ENCODE measurements at places on chromosomes 13 and 19. TPM values are rescaled to one million over a fixed set of nuclear protein-coding genes. Genes with fewer than 3 reads are reported as not detected.
A peak's percentile ranks its signal among the peaks of the same experiment; 100 is the strongest.

FUT2 gene
- not detected for total RNA-seq

- no peak overlapping the region for H3K4me3 ChIP-seq
- no peak for DNase-seq
- H3K27ac ChIP-seq: no peak overlapping the region
- peaks cover 20% of the 10 kb centered on the region for H3K36me3 ChIP-seq
- no peaks in the 10 kb centered on the region for H3K4me1 ChIP-seq
- no peaks in the 10 kb centered on the region for H3K27me3 ChIP-seq
These were observed 68.1 kb downstream of the SIPA1L3 start for GRCh38 chr19:37975071-37975470.

SIGLEC10 gene
- 0.48 TPM for total RNA-seq

DNA sequence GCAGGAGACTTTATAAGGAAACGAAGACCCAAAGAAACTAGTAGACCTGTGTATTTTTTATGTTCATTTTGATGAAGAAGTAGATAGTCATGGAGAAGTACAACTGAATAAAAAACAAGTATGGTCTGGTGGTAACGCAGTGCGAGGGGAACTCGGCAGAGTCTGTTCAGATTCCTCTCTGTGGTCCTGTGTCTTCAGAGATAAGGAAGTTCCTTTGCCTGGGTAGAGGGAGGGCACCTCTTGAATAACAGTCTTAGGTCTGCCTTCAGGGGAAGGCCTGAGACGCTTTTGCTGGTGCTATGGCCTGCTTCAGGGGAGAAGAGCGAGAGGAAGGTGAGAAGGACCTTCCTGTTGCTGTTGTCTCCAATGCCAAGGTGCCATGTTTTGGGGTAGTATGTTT, 25.9 kb upstream of the SLC46A3 start:
- no peak for DNase-seq
- peaks cover 2% of the 10 kb centered on the region for H3K27me3 ChIP-seq
- H3K4me1 ChIP-seq: no peaks in the 10 kb centered on the region
- H3K4me3 ChIP-seq: no peak overlapping the region
- H3K27ac ChIP-seq: no peak overlapping the region
- H3K36me3 ChIP-seq: no peaks in the 10 kb centered on the region

DNA sequence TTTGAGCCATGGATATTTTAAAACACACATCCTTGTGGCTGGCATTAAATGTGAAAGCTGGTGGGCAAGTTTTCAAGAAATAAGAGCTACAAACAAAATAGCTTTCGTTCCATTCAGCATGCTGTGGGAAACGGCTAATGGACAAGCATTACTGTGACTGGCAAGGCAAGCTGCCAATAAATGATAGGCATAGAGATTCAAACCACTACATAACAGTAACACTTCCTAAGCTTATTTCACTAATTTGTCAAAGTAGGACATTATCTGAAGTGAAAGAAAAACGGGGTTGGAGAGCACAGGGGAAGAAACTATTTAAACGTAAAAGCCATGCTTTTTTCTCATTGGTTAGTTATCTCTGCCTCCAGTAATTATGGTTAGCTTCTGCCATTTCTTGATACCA, 26.0 kb downstream of the OBI1 start:
- no peak for DNase-seq
- H3K36me3 ChIP-seq: peaks cover 81% of the 10 kb centered on the region
- H3K27ac ChIP-seq: no peak overlapping the region
- H3K4me3 ChIP-seq: no peak overlapping the region
- no peaks in the 10 kb centered on the region for H3K4me1 ChIP-seq
- H3K27me3 ChIP-seq: no peaks in the 10 kb centered on the region

DNA sequence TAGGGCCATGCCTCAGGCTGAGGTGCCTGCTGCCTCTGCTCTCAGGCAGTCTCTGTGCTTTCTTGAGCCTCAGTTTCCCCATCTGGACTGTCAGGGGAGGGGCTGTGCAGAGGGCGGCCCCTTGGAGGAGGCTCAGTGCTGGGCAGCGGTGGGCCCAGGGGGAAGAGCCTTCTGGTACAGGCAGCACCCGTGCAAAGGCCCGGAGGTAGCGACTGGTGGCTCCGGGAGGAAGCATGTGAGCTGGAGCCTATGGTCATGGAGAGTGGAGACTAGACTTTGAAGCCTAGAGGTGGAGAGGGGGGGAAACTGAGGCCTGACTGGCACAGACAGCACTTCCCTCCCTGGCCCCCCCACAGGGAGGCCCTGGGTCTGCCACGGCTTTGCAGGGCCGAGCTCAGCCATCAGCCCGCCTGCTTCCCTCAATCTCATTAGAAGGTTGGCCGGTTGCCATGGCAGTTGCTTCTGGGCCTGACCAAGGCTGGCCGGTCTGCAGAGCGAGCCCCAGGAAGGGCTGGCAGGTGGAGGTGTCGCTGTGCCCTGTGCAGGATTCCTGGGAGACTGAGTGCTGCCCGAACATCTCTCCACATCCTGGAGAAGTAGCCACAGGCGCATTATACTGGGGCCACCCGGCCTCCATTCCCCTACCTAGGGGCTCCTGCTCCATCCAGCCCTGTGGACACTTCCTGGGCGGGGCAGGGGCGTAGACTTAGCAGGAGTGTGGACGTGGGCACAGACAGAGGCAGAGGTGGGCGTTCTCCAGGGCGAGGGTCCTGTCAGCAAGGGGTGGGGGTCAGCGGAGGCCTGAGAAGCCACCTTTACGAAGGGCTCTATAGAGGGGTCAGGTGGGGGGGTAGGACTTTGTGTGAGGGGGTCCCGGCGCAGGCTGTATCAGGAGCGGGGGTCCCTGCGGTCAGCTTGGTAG, 53.2 kb downstream of the CRTC1 start:
- H3K27me3 ChIP-seq: no peaks in the 10 kb centered on the region
- no peak overlapping the region for H3K27ac ChIP-seq
- no peaks in the 10 kb centered on the region for H3K4me1 ChIP-seq
- no peak for DNase-seq
- no peaks in the 10 kb centered on the region for H3K36me3 ChIP-seq

DNA sequence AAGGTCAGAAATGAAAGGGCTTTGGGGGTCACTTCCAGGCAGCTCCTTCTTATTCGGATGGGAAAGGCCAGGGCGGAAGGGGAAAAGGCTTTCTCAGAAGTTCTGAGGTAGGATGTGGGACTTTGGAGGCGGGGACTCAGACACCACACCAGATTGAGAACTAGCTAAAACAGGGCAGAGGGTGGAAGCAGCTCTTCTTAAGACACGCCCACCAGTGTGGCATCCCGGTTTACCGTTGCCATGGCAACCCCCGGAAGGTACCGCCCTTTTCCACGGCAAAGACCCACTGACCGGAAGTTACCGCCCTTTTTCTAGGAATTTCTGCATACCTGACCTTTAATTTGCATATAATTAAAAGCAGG, 3.8 kb upstream of the LILRA5 start:
- no peaks in the 10 kb centered on the region for H3K36me3 ChIP-seq
- H3K4me1 ChIP-seq: no peaks in the 10 kb centered on the region
- H3K27ac ChIP-seq: no peak overlapping the region
- DNase-seq: no peak
- H3K27me3 ChIP-seq: peaks cover 13% of the 10 kb centered on the region
- H3K4me3 ChIP-seq: no peak overlapping the region

- no peak overlapping the region for H3K27ac ChIP-seq
- H3K36me3 ChIP-seq: no peaks in the 10 kb centered on the region
These were observed 48.7 kb upstream of the PTPRS start for GRCh38 chr19:5389353-5389752.

DNA sequence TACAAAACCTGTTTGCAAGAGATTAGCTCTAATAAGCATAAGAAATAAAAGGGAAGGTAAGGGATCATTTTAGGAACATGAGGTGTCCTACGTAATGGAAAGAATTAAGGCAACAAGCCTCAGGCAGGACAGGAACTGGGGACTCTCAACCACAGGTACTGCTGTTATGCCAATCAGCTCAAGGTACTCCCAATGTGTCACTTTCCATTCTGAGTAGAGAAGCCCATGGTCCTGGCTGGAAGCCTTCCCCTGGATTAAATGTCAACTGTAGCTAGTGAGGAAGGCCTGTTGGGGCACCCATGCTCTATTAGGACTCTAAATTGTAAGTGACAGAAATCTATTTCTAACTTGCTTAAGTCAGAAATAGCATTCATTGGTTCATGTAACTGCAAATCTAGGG, 134.6 kb downstream of the DPF1 start:
- no peak overlapping the region for H3K27ac ChIP-seq
- peaks cover 4% of the 10 kb centered on the region for H3K36me3 ChIP-seq
- no peak for DNase-seq
- H3K27me3 ChIP-seq: no peaks in the 10 kb centered on the region
- H3K4me3 ChIP-seq: no peak overlapping the region
- no peaks in the 10 kb centered on the region for H3K4me1 ChIP-seq

- no peak overlapping the region for H3K27ac ChIP-seq
- H3K4me3 ChIP-seq: no peak overlapping the region
- H3K27me3 ChIP-seq: peaks cover 3% of the 10 kb centered on the region
- peaks cover 11% of the 10 kb centered on the region for H3K4me1 ChIP-seq
- no peaks in the 10 kb centered on the region for H3K36me3 ChIP-seq
- peak; percentile 10 for DNase-seq
These were observed 108.9 kb downstream of the DNAJC15 start for GRCh38 chr13:43132257-43132656.

- H3K27ac ChIP-seq: peak overlapping the region; percentile 75
- DNase-seq: peak; percentile 27
- no peaks in the 10 kb centered on the region for H3K27me3 ChIP-seq
- H3K4me1 ChIP-seq: peaks cover 83% of the 10 kb centered on the region
These were observed 103.5 kb downstream of the FOXO1 start for GRCh38 chr13:40562975-40563349.

DNA sequence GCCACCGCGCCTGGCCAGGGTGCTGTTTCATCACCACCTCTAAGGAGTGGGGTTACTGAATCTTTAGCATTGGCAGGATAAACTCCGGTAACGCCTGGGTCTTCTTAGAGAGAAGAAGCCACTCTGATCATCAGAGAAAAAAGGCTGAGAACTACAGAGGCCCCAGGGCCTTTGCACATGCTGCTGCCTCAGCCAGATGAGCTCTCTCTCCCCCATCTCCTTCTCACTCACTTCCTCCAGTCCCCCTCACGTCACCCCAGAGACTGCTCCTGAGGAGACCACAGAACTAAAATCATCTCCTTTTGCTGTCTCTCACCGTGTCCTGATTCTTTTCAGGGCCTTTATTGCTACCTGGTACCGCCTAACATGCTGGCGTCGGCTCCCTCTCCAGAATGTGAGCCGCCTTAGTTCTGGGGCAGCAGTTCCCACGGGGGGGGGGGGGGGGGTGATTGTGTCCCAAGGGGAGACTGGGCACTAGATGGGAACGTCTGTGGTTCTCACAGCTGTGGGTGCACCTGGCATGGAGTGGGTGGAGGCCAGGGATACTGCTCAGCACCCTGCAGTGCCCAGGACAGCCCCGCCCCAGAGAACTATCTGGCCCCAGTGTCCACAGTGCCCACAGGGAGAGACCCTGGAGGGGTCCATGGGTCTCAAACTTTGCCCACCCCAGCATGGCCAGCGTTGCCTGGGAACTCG, 5.1 kb upstream of the DIRAS1 start:
- peaks cover 17% of the 10 kb centered on the region for H3K27me3 ChIP-seq
- H3K27ac ChIP-seq: no peak overlapping the region
- no peak for DNase-seq
- H3K4me3 ChIP-seq: no peak overlapping the region
- no peaks in the 10 kb centered on the region for H3K36me3 ChIP-seq
- no peaks in the 10 kb centered on the region for H3K4me1 ChIP-seq

DNA sequence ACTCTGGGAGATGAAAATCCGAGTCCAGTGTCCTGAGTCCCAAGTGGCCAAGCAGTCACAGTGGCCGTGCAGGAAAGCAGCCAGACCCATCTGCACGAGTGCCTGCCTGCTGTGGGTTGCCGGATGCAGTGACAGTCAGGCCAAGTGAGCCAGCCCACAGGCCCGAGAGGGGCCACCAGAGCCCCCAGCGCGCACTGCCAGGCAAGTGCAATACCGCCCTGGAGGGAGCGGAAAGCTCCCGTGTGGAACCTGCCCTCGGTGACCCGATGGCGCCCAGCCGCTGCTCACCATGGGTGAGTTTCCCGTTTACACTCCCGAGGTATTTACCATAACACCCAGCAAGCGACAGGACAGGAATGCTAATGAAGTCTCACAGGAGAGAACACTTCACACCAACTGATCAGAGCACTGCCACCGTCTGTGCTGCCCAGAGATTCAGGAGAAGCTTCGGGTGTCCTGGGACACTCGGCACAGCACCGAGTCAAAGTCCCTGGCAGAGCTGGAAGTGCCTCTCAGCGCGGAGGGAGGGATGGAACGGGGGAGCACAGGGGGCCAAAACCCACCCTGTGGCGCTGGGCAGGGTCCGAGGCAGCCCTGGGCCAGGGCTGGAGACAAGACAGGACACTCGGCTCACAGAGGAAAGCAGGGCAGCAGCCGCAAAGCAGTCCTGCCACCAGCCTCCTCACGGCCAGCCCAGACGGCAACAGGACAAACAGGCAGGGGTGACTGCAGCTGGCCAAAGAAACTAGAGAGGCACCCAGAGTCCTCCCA, 21.3 kb upstream of the TINCR start:
- no peak overlapping the region for H3K4me3 ChIP-seq
- H3K27me3 ChIP-seq: no peaks in the 10 kb centered on the region
- H3K27ac ChIP-seq: no peak overlapping the region
- no peak for DNase-seq
- H3K36me3 ChIP-seq: peaks cover 62% of the 10 kb centered on the region

DNA sequence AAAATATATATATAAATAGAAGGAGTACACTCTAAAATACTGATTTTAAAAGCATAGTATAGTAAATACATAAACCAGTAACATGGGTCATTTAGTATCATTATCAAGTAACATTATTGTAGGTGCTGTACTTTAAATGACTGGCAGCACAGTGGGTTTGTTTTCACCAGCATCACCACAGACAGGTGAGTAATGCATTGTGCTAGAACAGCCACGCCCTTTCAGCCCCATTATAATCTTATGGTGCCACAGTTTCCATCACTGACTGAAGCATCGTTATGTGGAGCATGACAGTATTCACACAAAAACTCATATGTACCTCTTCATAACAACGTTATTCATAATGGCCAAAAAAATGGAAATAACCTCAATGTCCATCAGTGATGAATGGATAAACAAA, 88.3 kb downstream of the DHRS12 start:
- H3K4me1 ChIP-seq: no peaks in the 10 kb centered on the region
- no peak overlapping the region for H3K4me3 ChIP-seq
- DNase-seq: peak; percentile 29

DNA sequence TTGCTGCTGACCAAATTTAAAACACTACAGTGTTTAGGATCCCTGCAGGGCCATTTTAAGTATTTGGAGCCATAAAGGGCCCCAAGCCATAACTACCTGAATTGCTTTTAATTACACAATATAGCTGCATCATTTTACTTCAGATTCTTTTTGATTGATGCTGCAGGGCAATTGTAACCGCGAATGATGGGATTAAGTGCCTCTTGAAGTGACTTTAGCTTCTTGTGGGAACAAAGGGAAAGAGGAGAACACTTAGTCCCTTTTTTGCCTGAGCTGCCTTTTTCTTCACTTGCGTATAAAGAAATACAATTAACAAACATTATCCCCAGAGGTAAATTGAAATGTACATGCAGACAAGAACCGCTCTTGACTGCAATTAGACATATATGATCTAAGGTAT, 228.5 kb downstream of the ZIC5 start:
- no peak overlapping the region for H3K27ac ChIP-seq
- no peaks in the 10 kb centered on the region for H3K4me1 ChIP-seq
- H3K36me3 ChIP-seq: no peaks in the 10 kb centered on the region
- H3K4me3 ChIP-seq: no peak overlapping the region
- no peaks in the 10 kb centered on the region for H3K27me3 ChIP-seq
- DNase-seq: no peak
